ENCODE measurements at places on chromosomes 2 and 18.

DNA sequence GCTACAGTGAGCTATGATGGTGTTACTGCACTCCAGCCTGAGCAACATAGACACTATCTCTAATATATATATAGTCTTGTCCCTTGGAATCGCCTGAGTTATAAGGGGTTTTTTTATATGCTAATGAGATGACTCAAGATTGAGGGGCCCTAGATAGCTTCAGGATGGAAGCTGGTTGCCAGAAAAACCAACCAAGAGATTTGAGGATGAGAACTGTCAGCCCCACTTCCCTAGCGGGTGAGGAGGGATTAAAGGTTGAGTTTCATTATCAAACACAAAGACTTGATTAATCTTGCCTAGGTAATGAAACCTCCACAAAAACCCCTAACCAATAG, 12.6 kb upstream of the GALM start:
- DNase-seq = no peak

GRCh38 chr2:23491591-23492336, 106.8 kb downstream of the KLHL29 start:
- no peak for DNase-seq

DNA sequence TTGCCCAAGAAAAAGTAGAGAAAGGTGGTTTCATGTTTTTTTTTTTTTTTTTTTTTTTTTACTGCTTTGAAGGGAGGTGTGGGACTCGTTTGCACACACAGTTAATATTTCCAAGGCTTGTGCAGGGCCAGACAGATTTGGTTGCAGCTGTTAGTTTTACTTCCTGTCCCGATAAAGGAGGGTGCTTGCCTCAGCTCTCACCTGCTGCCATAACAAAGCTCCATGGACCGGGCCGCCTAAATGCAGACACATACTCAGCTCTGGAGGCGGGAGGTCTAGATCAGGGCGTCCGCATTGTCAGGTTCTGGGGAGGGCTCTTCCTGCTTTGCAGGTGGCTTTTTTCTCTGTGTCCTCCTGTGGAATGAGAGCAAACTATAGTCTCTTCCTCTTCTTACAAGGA, 69.9 kb downstream of the ODC1 start:
- no peak for DNase-seq

GRCh38 chr2:235116885-235117492, 165.2 kb downstream of the SH3BP4 start:
- DNase-seq = no peak

- no peak for DNase-seq
These were observed 82.3 kb downstream of the PXDN start for GRCh38 chr2:1661891-1662605.

- no peak for DNase-seq
These were observed 440.4 kb upstream of the CDH20 start for GRCh38 chr18:60892855-60893254.

- no peak for DNase-seq
These were observed 201.7 kb upstream of the CWC22 start for GRCh38 chr2:180208841-180209240.

DNA sequence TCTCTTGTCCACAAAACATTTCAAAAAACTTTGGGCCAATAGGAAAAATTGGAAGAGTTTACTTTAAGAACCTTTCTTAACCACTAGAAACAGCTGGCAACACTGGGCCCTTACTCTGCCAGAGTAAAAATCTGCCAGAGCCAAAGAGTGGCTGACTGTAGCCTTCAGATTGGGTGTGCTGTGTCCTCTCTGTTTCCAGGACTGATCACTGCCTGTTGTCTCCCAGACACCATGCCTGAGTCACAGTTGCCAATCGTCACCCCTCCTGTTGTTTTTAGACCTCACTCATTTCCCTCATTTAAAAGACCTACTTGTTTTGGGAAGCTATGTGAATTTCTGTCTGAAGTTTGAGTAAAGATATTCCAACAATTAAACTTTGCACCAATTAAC, 159.1 kb downstream of the PPP1R1C start:
- no peak for DNase-seq

DNA sequence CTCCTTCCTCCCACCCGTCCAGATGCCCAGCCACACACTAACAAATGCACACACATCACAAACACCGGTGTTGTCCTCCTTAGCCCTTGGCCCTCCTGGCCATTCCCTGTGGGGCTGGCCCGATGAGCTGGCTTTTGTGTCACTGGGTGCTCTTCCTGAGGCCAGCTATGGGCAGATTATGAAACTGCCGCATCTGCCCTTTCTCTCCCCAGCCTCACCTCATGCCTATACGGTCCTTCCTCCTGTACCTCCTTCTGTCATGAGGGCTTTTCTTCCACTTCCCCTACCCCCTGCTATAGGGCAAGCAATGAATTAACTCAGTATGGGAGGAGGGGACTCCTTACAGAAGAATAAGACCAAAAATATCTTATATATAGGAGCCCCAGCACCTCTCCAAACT, 10.3 kb upstream of the INO80C start:
- DNase-seq = no peak

DNA sequence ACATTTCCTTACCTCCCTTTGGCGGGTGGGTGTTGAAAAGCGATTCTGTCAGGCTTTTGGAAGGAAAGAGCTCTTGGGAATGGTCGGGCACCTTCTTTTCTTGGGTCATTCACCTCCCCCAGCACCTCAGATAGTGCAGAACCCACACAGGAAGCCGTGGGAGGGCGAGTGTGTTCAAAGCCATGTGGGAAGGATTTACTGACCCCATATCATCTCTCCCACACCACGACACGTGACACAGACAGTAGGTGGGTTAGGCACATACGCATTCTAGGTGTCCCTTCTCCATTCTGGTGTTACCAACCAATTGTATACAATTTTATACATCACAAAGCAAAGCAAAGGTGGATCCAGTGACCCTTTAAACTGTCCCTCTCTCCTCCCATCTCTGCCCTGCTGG, 263.7 kb upstream of the REV1 start:
- DNase-seq = no peak

DNA sequence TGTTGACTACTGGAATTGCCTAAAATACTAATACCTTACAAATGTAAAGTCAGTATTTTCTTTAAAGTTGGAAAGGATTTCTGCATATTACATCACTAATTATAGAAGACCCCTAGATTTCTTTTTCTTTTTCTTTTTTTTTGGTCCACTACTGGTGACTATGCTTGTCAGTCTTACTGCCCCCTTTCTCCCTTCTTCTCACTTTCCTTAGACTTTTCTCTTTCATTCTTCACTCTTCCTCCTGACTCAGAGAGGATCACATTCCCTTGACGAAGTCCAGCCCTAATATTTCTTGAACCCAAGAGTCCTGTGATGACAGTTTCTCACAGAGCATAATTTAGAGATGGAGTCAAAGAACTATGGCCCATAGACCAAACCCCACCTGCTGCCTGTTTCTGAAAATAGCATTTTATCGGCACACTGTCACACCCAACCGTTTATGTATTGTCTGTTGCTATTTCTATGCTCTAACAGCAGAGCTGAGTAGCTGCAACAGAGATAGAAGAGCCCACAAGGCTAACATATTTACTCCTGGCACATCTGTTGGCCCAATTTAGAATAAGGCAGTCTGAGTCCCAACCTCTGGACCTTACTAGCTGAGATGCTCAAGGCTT, 40.6 kb upstream of the RIOK3 start:
- DNase-seq = no peak

- DNase-seq = no peak
These were observed 1950.2 kb upstream of the LRRTM1 start for GRCh38 chr2:82254728-82255127.

GRCh38 chr18:7523772-7524171, 43.3 kb upstream of the PTPRM start:
- no peak for DNase-seq

DNA sequence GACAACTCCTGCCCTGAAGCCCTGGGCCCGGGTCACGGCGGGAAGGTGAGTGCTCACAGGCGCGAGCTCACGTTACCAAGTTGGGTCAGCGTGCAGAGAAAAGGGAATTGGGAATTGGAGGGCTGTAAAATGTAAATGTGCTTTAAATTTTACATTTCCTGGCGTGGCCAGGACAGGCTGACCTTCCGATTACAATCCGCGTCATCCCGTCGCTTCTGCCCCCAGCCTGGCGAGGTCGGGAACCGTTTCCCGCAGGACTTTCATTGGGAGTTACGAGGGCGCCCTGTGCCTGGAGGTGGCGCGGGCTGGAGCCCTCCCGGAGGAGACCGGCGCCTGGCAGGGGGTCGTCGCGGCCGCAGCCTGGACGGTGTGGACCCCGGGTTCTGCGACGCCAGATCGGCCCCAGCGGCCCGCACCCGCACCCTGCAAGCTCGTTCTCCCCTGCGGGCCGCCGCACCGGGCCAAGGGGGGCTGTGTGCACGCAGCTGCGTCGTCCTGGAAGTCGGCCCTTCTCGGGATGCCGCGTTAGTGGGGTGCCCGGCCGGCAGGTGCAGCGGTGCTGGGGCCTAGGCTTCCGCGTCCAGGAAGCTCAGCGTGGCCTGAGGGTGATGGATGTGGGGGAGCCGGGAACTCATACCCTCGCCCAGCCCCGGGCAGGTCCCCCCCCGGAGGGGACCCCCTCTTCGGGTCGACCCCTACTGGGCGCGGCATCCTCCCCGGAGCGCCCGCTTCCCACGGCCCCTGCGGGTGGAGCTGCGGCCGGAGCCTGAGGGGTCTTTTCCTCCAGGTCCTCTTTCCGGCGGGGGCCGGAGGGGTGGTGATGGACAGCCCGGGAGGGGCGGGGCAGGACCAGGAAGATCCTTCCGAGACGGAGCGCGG, 63.9 kb downstream of the LRRFIP1 start:
- DNase-seq = no peak

GRCh38 chr2:18401471-18401870, 159.0 kb downstream of the RDH14 start:
- no peak for DNase-seq

- DNase-seq = no peak
These were observed 51.5 kb upstream of the TWIST2 start for GRCh38 chr2:238796223-238796885.

GRCh38 chr2:232300894-232301387, 77.6 kb upstream of the ALPP start:
- no peak for DNase-seq

GRCh38 chr2:11805920-11806319, 59.5 kb downstream of the LPIN1 start:
- no peak for DNase-seq

DNA sequence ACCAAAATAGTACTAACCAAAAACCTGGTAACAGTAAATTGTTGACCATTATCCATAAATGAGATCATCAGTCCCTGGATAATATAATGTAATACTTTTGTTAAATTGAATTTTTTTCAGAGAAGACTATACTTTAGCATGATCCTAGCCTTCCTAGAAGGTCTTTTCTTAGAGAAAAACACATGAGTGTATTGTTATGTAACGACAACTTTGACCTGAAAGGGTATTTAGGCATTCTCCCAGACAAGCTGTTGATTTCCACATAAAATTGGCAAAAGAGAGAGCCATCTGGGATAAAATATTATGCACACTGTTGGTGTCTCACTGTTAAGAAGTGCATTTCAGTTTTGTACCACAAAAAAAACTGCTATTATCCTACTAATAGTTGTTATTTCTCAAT, 120.0 kb upstream of the MAPRE2 start:
- no peak for DNase-seq

- DNase-seq = no peak
These were observed at the start of gene WNT6 for GRCh38 chr2:218859556-218859987. Gene WNT6, plus strand, starts transcription at chr2:218859805. Its CDS starts 233 bp downstream, at chr2:218860038.

DNA sequence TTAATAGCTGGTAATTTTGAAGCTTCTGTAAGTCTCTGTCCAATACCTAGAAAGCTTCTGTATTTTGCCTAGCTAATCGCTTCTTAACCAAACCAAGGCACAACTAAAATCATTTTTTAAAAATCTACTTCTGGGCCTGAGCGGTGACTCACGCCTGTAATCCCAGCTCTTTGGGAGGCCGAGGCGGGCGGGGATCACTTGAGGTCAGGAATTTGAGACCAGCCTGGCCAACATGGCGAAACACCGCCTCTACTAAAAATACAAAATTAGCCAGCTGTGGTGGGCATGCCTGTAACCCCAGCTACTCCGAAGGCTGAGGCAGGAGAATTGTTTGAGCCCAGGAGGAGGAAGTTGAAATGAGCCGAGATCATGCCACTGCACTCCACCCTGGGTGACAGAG, 148.6 kb upstream of the FIGN start:
- DNase-seq = no peak

GRCh38 chr2:173288561-173288960, 66.1 kb upstream of the CDCA7 start:
- no peak for DNase-seq

DNA sequence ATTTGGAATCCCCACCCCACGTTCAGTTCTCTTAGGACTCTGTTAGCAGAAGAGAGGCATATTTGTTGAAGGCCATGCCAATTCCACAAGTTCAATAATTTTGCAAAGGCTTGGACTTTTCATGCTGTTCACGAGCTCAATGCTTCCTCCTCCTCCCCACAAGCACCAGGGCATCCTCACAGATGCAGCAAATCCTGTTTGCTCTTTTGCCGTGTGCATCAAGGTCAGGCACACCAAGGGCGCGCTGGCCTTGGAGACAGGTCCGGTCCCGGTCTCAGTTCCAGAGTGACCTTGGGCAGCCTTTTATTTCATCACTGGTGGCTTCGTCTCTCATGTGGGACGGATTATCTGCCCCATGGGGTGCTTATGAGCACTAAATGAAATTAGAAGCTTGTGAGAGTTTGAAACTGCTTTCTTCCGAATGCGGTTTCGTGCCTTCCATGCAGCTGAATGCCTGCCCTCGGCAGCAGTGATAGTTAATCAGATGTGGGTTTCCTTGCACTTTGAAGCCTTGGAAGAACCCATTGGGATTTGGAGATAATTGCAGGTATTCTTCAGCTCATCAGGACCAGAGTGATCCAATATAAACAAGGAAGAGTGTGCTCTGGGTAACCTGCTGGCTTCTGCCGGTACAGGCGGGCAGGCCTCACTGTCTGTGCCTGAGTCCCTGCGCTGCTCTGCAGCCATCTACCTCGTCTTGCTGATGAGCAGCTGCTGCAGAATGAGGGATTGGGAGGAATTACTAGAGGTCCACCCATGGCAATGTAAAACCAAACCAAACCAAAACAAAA, 140.8 kb downstream of the SH3BP4 start:
- DNase-seq = no peak

- DNase-seq = no peak
These were observed 170.6 kb downstream of the ALPK2 start for GRCh38 chr18:58458304-58458703.

- DNase-seq = no peak
These were observed 58.7 kb upstream of the SPTBN1 start for GRCh38 chr2:54397426-54397825.

DNA sequence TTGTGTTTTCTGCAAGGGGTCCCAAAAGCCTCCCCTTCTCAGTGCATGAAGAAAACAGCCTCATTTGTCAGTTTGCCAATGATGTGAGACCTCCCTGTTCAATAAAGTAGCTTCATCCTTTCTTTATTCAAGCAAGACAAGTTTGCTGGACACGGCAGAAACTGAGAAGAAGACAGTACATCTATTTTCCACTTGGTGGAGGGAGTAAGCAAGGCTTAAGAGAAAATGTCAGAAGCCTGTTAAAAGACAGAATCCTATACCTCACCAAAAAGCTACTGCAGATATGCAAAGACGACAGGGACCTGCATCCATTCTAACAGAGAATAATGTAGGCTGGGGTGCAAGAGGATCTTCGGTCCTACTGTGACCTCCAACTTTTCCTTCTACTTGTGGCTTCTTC, 506.8 kb upstream of the VRK2 start:
- DNase-seq = no peak
